ENCODE measurements at places on chromosomes 16 and 17.

- no peak for DNase-seq
These were observed 19.8 kb upstream of the TANGO6 start for GRCh38 chr16:68823401-68824135.

DNA sequence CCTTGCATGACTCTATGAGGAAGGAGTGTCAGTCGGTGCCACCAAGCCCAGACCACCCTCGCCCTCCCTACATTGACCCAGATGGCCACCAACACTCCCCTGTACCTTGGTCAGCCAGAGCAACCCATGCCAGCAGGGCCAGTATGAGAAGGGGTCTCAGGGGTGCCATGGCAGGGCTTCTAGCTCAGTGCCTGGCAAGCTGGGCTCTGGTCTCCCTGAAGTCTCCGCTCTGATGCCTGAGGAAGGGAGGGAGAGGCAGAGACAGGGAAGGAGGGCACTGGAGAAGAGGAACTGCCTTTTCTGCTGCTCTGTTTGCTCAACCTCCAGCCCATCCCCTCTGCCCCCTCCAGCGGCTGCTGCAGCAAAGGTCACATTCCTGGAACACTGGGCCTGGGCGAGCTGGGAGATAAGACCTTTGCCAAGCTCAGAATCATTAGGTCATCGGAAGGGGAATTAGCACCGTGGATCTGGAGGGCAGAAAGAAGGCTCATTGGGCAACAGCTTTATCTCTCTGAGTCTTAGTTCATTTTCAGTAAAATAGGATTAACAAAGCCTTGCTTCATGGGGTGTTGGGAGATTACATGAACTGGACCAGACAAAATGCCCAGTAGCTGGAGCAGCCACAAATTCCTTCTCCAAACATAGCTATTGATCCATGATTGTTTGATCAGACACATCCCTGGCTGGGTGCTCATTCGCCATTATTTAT is at the start of gene VTN:
Gene VTN, minus strand, starts transcription at position 273 of the 709 bp plus-strand sequence. Its CDS starts 104 bp downstream, at position 169.
- DNase-seq: no peak

GRCh38 chr16:12236589-12236988 is 260.1 kb downstream of the SNX29 start:
- no peak for DNase-seq

DNA sequence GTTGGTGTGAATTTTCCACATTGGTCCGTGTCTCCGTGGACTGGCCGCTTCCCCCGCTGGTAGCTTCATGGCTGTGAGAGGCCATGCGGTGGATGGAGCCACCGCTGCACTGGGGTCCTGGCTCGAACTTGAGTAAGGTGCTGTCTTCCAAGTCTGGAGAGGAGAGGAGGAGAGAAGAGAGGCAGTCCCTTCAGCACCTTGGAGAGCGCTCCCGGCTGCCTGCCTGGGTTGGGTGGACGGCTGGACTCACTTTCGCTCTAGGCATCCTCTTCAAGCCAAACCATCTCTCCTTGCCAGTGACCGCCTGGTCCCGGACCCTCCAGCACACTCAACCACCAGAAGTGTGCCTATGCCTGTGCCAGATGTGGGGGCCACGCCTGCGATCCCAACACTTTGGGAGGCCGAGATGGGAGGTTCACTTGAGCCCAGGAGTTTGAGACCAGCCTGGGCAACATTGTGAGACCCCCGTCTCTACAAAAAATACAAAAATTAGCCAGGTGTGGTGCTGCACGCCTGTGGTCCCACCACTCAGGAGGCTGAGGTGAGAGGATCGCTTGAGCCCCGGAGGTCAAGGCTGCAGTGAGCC is 6.2 kb downstream of the JPH3 start:
- no peak for DNase-seq

DNA sequence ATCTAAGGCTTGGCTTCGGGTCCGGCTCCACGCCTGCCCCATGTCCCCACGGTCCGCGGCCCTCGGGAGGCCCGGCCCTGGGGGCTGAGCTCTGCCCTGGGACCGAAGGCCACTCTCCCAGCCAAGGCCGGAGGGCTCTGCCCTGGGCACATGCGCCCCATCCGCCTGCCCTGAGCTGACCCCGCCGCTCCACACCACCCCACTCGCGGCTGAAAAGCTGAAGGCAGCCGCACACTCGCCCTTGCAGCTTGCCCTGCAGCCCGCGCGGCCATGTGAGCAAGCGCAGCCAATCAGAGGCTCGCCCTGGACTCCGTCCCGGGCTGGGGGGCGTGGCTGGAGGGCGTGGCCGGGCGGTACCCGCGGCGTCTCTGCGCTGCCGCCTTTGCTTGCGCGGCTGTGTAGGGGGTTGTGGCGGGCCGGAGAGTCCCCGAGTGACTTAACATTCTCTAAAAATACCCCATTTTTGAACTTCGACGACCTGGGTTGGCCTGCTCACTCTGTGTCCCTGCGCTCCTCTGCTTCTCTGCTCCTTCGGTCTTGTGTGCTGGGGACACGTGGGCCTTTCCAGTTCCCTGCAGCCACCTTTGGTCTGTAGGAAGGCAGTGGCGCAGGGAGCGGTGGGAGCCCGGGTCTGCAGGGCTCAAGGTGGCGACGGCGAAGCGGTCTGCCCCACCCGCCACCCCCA is 8.8 kb upstream of the MAP2K3 start:
- peak; percentile 53 for DNase-seq

GRCh38 chr16:85582229-85582991 is 30.7 kb upstream of the GSE1 start:
- no peak for DNase-seq

- DNase-seq: no peak
These were observed 136.0 kb upstream of the IRX3 start for GRCh38 chr16:54422569-54422978.

GRCh38 chr16:83513008-83513755 is 294.6 kb upstream of the HSBP1 start:
- no peak for DNase-seq

GRCh38 chr17:31428111-31428510 is 36.6 kb downstream of the RAB11FIP4 start:
- no peak for DNase-seq

- no peak for DNase-seq
These were observed 23.5 kb downstream of the KIAA0513 start for GRCh38 chr16:85051067-85051581.

DNA sequence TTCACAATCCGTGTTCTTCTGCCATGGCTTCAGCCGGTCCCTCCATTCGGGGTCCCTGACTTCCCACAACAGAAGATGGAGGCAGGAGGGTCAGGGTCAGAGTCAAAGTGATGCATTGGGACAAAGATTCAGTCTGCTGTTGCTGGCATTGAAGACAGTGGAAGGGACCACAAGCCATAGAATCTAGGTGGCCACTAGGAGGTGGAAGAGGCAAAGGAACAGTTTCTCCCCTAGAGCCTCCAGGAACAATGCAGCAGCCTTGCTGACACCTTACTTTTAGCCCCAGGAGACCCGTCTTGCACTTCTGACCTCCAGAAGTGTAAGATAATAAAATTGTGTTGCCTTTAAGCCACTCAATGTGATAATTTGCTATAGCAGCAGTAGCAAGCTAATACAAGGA is 55.9 kb downstream of the MFSD11 start:
- no peak for DNase-seq

GRCh38 chr16:26644912-26645543 is 421.7 kb upstream of the C16orf82 start:
- no peak for DNase-seq

DNA sequence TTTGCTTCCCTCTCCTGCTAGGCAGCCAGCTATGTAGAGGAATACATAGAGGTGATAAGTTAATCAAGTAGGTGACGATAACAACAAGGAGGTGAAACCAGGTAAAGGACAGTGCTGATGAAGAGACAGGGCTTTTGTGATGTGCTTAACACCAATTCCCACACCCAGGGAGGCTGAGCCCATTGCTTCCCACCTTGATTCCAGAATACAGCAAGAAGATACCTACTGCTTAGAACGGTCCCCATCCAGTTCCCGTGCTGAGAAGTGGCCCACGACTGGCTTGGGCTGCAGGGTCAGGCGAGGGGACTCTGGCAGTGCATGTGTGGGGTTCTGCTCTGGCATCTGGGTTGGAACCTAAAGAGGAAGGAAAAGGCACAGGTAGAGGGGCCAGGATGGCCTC is 16.1 kb upstream of the GFAP start:
- DNase-seq: no peak
